Renal pelvis (tissue), 12 donors: ENCODE measurements at places on chromosomes 7 and 10. TPM values are rescaled to one million over a fixed set of nuclear protein-coding genes. Genes with fewer than 3 reads are reported as not detected.

POU6F2 gene
- polyA plus RNA-seq, result 0.16 TPM

DGKI gene
- polyA plus RNA-seq, result 1.5 TPM

GRCh38 chr10:86957471-86958115 lies at the start of gene MMRN2:
Gene MMRN2, minus strand, starts transcription at chr10:86957615. Its CDS starts 74 bp downstream, at chr10:86957541.
- DNase-seq, result no peak

DNA sequence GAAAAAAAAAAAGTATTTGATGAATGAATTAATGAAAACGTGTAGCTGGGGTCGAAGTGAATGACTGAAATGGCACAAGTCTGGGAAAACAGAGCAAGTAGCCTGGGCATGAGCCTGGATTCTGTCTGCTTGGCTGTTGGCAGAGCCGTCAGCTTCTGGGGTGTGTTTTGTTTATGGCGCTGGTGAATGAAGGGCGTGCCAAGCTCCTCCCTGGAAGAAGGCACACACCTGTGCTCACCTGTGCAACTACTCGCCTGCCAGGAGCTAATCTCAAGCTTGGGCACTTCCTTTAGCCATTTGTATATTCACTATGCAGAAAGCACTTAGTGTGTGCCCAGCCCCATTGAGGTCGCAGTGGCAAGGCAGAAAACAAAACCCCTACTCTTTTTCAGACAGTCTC lies 74.1 kb downstream of the GTF2IRD1 start:
- DNase-seq, result no peak

- no peak for DNase-seq
Measured at GRCh38 chr7:140723006-140723405, 26.5 kb downstream of the NDUFB2 start.
